ENCODE measurements at places on chromosomes 4 and X.

GRCh38 chrX:78066110-78066509, 37.9 kb upstream of the PGK1 start:
- no peak for DNase-seq

DNA sequence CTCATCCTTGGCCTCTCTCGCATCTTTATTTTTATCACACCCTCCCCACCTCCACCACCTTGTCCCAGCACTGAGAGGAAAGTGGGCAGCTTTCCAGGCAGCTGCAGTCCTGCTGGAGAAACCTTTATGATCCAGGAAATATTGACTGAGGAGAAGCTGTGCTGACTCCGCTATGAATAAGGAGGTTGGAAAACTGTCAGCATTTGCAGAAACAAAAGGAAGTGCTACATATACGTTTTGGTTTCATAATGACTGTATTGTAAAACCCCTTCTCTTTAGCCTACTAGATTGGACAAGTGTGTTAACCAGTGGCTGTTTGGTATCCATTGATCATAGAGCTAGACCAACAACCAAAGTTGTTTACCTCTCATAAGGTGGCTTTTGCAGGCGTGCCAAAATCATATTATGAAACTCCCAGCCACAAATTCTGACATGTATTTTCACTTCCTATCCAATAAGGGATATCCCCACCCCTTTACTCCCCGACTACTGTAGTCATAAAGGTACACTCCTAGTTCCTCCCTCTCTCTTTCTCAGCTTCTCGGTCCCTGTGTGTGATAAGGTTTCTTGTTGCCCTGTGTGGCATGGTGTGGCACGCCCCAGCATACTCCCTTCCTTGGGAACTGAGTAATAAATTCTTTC, 88.4 kb downstream of the GPR143 start:
- peak; percentile 8 for DNase-seq

DNA sequence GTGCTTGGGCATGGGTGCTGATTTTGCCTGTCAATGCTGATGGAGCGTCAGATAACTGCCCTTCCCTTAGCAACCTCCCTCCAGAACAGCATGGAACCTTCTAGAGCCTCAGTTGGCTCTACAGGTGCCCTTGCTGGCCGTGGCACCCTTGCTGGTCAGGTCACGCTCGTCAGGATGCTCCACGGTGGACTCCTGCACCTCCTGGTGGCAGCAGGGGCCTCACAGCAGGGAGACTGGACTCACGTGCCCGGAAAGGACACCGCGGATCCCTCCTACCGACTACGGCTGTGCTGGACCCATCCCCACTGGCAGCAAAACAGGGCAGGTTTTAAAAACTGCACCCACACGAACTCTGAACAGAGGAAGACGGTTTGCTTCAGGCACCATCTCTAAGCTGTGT, 82.1 kb upstream of the AFAP1 start:
- no peak for DNase-seq

DNA sequence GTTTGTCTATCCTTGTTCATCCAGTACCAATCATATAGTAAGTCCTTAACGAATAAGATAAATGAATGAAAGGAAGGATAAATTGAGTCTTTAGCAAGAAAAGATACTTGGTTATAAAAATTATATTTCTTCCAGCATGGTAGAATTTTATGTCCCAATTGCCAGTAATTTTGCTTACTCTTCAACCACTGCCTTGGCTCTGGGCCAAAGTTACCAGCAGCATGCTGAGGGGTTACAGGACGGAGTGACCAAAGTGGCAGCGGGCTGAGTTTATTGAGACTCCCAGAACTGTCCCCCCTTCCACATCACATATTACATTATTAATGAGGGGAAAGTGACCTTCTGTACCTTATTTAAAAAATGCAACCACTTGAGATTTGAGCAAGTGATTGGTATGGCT, 121.7 kb downstream of the RASGEF1B start:
- DNase-seq = no peak

- DNase-seq = no peak
Observed at GRCh38 chr4:150164055-150164454, 85.8 kb downstream of the DCLK2 start.

GRCh38 chrX:67725471-67725870, 181.7 kb downstream of the AR start:
- DNase-seq = no peak

- DNase-seq = no peak
Observed at GRCh38 chr4:187021436-187022205, 298.0 kb upstream of the FAT1 start.

DNA sequence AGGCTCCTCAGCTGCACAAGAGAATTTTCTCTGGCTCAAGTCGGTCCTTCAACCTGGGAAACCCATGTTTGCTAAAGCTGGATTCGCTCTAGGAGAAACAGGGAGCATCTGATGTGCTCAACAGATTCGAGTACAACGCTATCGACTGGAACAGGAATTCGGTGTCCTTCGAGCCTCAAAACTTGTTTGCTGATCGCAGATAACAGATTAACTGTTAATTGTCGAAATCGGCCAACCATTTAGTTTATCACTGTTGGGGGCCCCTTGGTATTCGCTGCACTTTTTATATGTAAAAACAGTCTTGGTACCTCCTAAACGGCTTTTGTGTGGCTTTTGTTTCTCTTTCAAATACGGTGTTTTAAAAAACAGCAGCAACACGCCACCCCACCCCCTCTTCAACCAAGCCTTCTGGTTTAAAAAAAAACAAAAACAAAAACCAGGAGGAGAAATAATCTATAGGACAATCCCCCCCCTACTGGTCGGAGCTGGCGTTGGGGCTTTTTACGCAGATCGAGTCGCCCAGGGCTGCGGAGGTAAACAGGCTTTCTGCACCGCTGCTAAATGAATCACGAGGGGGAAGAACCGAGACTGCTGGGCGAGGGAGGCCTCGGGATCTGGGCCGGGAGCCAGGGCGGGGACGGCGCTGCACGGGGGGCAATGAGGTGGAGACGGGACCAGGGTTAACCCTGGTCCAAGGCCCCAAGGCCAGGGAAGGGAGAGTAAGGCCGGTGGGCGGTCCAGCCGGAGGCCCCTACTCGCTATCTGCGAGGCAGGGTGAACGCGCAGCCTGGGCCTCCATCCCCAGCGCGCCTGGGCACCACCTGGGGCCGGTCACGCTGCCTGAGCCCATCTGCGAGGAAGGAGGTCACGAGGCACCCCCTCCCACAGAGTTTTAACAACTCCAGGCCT, 71.7 kb upstream of the BCOR start:
- peak; percentile 65 for DNase-seq

GRCh38 chr4:39635023-39635422, 3.6 kb downstream of the SMIM14 start:
- peak; percentile 80 for DNase-seq

GRCh38 chrX:101219864-101220346, 319 bp downstream of the DRP2 start:
- DNase-seq = no peak

DNA sequence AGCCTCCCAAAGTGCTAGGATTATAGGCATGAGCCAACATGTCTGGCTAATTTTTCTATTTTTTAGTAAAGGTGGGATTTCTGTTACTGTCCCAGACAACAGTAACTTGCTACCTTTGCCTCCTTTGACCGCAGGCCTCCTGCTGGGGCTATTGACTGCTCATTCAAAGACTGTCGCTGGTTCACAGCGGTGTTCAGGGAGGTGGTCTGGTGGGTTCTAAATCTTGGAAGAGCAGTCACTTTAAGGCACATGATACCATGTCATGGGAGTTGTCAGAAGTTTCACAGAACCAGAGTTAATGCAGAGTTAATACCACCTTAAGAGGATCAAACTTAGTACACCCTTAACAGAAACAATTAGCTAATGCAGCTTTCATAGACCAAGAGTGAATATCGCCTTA, 3.8 kb downstream of the ASMT start:
- no peak for DNase-seq

- DNase-seq = peak; percentile 62
Observed at GRCh38 chr4:77921701-77922100, 59.1 kb downstream of the MRPL1 start.

DNA sequence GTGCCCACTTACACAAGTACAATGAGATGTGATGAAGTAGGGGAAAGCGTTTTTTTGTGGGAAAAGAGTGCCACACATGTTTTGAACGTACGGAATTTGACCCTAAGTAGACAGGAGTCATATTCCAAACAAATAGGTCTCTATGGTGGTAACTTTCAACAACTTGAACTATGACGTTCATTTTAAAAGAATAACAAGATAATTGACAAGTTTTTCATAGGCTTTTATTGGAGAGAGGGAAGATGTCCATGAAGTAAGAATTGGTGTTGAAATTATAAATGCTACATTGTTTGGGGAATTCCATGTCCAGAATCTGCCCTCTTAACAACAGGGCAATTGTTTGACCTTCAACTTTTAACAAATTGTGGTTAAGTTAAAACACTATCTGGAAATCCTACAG, 126.5 kb downstream of the GASK1B start:
- no peak for DNase-seq

DNA sequence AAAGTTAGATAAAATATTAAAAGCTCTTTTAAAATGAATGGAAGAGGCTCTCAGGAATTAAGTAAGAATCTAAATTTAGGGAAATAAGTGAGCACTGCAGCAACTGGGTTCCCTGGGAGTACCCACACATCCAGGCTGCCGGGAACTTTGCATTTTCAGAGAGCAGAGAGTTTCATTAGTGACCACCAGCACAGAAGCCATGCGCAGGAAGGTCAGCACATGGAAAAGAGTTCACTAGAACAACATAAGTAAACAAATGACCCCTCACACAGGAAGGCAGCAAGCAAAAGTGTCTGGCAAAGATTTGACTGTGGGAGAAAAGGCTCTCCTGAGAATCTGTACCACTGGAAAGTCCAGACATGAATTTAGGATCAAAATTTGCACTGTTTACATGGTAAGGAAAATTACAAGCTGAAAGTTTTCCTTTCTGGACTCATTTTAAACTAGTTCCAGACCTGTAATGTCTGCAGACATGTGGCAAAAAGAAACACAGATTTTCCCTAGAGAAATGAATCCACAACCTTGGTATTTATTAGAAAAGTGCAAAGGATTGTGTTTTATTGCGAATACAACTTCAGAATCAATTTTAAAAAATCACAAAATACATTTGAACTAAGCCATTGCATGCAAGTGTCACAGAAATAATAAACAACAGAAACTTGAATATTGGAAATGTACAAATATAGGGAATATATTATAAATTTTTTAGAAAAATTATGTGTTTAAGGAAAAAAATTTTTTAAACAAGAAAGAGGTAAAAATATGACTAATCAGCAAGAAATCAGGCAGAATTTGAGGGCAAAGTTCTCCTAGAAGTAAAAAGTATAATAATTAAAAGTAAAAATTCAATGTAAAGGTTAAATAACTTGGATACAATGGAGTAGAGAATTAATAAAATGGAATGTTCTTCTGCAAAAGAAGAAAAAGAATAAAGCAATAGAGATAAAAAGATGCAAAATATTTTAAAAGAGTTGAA, 18.4 kb upstream of the MYOZ2 start:
- no peak for DNase-seq

DNA sequence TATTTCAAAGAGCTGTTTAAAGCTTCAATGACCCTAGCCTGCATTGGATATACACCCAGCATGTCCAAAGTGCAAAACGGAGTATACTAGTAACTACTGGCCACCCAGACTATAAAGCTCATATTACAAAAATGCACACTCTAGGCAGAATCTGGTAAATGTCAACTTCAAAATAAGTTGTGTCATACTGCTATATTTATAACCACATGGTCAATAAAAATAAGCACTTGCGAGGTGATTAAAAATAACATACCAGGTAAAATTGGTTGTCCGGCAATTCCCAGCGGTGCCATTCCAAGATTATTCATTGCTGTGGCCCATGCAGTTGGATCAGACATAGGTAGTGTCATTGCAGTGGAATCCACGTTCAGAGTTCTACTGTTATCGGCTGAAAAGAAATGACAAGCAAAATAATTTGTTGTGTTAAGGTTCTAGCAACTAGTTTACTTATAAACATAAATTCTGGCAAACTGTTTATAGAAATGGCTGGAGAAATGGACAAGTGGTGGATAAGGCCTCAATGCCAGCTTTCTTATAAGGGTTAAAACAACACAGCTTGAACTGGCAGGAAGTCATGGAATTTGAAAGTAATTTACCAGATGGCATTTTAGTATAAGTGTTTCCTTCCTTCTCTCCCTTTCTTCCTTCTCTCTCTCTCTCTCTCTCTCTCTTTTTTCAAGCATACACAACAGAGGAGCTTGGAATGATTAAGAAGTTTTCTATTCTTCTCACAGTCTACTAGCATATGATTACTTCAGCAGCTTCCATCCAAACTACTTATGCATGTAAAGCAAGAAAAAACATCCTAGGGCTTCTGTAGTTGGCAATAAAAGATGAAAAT, 199.9 kb downstream of the ENOX2 start:
- DNase-seq = no peak

GRCh38 chrX:84363663-84364062, 138.6 kb downstream of the HDX start:
- DNase-seq = no peak

DNA sequence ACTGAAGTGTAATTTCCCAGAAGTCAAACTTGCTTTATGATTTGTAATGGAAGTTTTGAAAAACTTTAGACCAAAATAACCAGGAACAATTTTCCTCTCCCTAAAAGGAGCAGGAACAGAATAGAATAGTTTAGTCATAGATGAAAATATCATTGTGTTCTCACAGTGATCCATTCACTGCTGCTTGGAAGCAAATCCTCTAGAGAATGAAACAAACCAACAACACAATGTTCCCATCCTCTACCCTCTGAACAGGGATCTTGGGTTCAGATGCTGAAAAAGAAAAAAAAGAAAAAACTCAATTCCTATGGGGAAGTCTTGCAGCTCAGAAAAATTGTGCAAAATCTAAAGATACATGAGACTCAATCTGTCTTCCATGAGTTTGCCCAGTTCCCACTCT, 12.2 kb downstream of the DSPP start:
- no peak for DNase-seq

- DNase-seq = peak; percentile 74
Observed at GRCh38 chr4:112031712-112032328, 113.4 kb upstream of the FAM241A start.

GRCh38 chr4:184815046-184815877, 10.5 kb downstream of the ACSL1 start:
- peak; percentile 80 for DNase-seq

GRCh38 chr4:144989306-144989705, 108.7 kb downstream of the ANAPC10 start:
- no peak for DNase-seq

GRCh38 chr4:3475041-3475712, 12.1 kb downstream of the DOK7 start:
- DNase-seq = no peak

GRCh38 chr4:23978002-23978401, 88.2 kb upstream of the PPARGC1A start:
- DNase-seq = no peak

- DNase-seq = no peak
Observed at GRCh38 chr4:186203406-186203805, 12.0 kb downstream of the CYP4V2 start.
